ENCODE measurements at places on chromosomes 7 and 10.

GRCh38 chr7:128210590-128211570 is 30.2 kb upstream of the LEP start:
- no peak for DNase-seq

GRCh38 chr7:111092406-111093236 is 1.7 kb downstream of the LRRN3 start:
- no peak for DNase-seq

GRCh38 chr7:113247198-113247597 is 128.8 kb upstream of the SMIM30 start:
- no peak for DNase-seq

- no peak for DNase-seq
Measured at GRCh38 chr10:34145715-34146114, 669.4 kb downstream of the PARD3 start.

- no peak for DNase-seq
Measured at GRCh38 chr7:24574386-24574785, 1.1 kb downstream of the PALS2 start.

DNA sequence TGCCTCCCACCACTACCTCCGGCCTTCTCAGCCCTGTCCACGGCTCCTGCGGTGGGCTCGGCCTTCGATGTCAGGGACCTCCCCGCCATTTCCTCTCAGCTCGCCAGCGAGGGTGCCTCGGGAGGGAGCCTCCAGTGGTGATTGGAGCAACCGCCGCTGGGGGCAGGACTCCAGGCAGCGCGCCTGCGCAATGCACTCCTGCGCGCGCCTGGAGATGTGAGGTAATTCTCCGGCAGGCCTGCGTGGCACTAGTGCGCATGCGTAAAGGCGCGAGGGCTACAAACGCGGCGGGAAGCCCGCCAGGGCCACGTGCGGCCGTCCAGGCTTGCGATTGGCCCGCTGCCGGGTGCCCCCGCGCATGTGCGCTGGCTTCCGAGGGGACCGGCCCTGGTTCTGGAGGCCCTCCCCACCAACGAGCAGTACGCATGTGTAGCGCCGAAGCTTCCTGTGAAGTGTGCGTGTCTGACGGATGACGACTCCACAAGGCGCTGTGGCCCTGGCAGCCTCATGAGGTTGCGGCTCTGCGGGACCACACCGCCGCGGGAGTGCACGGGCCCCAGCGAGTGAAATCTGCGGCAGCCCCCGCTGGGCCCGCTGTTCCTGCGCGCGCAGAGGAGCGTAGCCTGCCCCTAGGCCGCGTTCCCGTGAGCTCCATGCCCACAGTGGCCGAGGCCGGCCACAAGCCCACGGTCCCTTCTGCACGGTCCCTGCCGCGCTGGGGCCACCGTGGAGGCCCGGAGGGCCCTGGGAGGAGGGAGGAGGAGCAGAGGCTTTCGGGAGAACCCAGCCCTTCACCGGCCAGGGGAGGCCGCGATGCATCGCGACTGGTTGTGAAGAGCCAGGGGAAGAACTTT is at the start of gene SYCE1:
Gene SYCE1, minus strand, starts transcription at position 143 of the 854 bp plus-strand sequence. Its CDS starts 54 bp downstream, at position 89.
- no peak for DNase-seq

- DNase-seq = no peak
Measured at GRCh38 chr10:21516242-21517131, 9.0 kb downstream of the SKIDA1 start.
